Activated T-helper 9 cell treated with anti-CD3 and anti-CD28 coated beads, Interleukin-2, amount 50 U/mL, for 16 hours (primary cell): ENCODE measurements at places on chromosomes 16 and 17.

- no peak for DNase-seq
These were observed 251.2 kb downstream of the ENGASE start for GRCh38 chr17:79325709-79326430.

- DNase-seq, result no peak
These were observed 24.6 kb downstream of the JPH3 start for GRCh38 chr16:87626905-87627304.

DNA sequence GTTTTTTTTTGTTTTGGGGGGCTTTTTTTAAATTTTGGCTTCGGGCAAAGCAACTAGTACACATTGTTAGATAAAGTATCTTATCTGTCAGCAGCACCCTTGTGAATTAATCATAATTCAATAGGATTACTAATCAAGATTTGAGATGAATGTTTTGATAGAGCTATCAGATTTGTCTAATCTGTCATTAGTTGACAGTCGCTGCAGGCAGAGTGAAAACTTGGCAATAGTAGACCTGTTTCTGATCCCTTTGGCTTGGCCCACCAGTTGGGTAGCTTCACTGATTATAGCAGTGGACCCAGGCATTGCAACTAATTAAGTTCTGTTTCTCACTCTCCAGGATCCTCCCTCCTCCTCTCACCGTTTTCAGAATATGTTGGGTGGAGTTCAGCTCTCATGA, 258.6 kb downstream of the IRX3 start:
- no peak for DNase-seq

GRCh38 chr17:76197911-76198310, 42.4 kb downstream of the RNF157 start:
- DNase-seq, result no peak

- no peak for DNase-seq
These were observed 13.2 kb downstream of the LSM12 start for GRCh38 chr17:44053125-44053872.

GRCh38 chr17:79818026-79818758, 21.0 kb downstream of the CBX4 start:
- no peak for DNase-seq

DNA sequence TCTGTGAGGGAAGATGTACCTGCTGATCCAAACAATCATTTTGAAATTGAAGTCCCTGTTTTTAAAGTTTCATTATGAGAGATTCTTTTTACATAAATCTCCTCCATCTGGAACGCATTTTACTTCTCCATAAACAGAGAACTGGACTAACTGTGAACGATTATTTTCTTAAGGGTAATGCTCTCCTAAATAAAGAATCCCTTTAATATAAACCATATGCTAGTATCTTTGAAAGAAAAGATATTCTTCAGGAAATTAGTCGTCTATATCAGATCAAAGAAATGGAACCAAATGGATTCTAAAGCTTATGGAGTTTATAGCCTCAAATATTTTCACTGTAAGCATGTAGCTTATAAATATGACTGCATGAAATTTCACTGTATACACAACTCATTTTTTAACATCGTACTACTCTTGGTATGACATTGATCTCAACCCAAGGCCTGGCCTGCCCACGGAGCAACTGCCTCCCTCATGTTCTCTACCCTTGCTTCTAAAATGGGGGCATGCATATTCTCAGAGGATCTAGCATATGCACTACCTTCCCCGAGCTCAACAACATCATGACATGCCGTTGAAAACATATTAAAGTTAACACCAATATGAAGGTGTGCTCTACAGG, 66.4 kb downstream of the MYH10 start:
- no peak for DNase-seq

GRCh38 chr17:46059486-46059885, 60.4 kb downstream of the STH start:
- no peak for DNase-seq

- no peak for DNase-seq
These were observed 157.6 kb downstream of the RAB11FIP4 start for GRCh38 chr17:31549121-31549524.

GRCh38 chr16:57693550-57693949, 1.1 kb upstream of the DRC7 start:
- no peak for DNase-seq
